ENCODE measurements at places on chromosomes 11 and 22. TPM values are rescaled to one million over a fixed set of nuclear protein-coding genes. Genes with fewer than 3 reads are reported as not detected.

DNA sequence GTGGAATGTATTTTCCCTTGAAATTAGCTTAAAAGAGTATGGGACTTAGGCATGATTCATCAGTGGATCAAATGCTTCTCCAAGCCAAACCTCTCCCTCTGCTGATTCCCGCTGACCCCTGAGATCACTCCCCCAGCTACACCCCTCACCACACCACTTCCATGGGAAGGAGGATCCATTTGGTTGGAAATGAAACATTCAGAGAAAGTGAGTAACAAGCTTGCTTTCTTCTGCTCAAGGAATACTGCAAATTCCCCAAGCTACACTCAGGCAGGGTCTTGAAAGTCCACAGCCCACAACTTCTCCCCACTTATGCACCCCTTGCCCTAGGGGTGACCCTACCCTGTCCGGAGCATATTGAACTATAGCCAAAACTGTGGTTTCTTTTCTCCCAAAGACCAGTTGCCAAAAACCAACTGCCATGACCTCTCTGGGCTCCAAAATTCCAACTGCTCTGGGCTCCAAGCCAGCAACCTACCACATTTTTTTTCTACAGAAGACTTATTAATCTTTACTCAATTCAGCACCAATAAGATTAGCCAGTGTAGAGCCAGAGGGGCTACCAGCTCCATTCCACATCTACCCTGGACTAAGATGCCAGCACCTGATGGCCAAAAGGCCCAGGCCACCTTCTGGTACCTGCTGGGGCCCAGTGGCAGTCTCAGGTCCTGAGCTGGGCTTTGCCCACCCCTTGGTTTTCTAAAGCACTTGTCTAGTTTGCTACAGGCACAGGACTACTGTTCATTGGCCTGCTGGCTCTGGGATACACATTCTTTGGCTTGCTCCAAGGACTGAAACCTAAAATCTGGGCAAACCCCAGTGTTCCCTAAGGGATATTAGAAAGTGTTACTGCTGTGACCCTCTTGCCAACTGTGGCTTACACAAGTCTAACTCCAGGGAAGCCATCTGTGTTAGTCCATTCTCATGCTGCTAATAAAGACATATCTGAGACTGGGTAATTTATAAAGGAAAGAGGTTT lies 101.1 kb downstream of the MICAL3 start:
- DNase-seq: peak; percentile 64

DNA sequence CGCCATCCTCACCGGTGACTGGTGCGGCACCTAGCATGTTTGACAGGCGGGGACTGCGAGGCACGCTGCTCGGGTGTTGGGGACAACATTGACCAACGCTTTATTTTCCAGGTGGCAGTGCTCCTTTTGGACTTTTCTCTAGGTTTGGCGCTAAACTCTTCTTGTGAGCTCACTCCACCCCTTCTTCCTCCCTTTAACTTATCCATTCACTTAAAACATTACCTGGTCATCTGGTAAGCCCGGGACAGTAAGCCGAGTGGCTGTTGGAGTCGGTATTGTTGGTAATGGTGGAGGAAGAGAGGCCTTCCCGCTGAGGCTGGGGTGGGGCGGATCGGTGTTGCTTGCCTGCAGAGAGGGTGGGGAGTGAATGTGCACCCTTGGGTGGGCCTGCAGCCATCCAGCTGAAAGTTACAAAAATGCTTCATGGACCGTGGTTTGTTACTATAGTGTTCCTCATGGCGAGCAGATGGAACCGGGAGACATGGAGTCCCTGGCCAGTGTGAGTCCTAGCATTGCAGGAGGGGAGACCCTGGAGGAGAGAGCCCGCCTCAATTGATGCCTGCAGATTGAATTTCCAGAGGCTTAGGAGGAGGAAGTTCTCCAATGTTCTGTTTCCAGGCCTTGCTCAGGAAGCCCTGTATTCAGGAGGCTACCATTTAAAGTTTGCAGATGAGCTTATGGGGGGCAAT lies 1.1 kb downstream of the NEAT1 start:
- peak; percentile 68 for DNase-seq

DNA sequence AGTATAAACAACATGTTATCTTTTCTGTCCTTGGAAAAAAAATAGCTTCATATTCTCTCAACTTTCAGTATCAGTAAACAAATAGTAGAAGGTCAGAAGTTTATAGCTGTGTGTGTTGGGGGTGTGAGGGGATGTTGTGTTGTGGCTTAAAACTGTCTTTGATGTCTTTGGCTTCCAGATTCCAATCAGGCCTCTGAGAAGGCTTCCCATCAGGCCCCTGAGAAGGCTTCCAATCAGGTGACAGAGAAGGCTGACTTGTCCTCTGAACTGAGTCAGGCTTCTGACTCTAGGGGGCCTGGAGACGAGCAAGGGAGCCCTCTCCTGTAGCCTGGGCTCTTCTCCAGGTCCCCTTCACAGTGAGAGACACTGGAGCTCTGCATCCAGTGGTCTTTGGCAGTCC lies 9.3 kb downstream of the MTFP1 start:
- DNase-seq: no peak

DNA sequence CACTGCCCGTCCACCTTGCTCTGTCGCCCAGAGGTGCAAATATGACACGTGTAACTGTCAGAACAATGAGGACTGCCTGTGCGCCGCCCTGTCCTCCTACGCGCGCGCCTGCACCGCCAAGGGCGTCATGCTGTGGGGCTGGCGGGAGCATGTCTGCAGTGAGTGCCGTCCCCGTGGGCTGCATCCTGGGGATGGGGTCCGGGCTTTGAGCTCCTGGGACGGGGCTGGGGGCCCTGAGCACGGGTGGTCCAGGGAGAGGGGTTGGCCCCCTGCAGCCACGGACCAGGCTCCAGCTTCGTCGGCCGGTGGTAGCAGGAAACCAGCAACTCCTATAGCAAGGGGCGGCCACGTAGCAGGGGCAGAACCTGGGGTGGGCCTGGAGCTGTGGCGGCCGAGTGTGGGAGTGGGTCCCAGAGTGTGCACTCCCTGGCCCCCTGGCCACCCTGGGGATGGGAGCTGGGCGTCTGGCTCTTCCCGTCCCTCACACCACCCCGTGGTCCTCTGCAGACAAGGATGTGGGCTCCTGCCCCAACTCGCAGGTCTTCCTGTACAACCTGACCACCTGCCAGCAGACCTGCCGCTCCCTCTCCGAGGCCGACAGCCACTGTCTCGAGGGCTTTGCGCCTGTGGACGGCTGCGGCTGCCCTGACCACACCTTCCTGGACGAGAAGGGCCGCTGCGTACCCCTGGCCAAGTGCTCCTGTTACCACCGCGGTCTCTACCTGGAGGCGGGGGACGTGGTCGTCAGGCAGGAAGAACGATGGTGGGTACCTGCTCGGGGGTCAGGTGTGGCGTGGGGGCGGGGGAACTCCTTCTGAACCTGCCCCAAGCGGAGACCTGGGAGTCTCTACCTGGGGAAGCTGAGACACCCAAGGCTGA lies 10.1 kb downstream of the MUC2 start:
- peak; percentile 72 for DNase-seq

DNA sequence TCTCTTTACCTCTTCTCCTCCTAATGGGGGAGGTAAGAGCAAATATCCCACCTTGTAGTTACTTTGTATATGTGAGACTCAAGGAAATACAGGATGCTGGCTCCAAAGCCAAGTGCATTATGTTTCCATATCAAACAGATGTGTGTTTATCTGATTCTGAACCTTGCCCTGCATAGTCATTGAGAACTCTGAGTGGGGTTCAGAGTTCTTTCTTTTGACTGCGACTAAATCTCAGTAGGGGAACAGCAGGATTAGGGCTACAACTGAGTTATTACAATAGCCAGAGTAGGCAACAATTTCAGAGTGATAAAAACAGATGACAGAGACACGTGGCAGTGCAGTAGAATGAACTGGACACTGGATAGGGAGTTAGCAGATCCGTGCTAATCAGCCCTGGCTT lies 34.1 kb upstream of the TLCD5 start:
- no peak for DNase-seq

DNA sequence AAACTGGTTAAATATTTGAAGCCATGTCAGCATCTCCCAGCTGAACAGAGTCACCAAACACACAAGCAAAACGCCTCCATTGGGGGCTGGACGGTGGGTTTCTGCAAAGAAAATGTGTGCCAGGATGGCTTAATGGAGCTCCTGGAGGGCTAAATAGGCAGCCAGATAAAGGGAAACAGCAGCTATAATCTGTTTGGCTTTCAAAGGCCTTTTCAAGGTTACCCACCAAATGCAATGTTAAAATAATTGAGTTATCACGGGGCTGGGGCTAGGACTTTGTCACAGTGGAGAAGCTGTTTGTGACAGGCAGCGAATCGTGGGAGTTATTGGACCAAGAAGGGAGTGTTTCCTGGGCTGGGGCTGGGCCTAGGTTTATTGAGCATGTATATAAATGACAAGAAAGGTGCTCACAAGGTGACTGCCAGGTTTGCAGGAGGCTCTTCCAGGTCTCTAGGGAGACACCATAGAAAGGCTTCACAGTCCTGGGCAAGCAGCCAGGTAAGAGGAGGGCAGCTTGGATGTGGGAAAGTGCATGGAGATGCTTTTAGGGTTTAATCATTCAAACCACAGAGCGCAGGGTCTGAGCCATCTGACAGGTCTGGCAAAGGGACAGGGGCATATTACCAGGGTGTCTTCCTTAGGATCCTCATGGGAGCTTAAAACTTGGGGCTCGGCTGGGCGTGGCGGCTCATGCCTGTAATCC lies 28.3 kb downstream of the GRIK4 start:
- no peak for DNase-seq

DNA sequence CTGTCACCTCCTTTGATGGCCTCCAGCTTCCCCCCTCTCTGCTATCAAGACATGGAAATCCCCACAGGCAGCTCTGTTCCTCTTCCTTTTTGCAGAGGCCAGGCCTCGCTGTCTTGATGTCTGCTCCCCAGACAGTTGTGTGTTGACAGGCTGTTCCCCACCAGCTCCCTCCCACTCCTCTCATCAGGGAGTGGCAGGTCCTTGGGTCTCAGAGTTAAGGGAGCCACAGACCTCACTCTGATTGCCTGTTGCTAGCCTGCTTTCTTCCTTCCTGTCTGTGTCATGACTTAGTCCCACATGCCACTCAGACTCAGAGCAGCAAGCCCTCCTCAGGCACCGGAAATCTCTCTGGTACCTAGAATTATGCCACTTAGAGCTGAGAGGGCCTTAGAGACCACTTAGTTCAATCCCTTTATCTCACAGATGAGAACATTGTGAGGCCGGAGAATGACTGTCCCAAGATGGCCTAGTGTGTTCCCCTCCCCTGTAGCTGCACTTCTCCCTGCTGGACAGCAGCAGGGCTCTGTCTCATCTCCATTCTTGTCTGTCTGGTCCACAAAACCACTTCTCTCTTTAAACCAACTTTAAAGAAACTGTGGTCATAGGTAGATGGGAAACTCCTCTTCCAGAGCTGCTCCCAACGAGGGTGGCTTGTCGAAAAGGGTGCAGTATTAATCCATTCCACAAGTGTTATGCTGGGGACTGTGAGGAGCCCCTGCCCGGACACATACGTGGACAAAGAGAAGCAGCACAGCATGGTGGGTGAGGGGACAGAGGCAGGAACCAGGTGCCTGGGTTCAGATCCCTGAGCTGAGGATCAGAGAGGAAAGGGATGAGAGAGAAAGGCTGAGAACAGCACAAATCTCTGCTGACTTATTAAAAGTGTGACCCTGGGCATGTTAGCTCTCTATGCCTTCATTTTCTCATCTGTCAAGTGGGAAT lies 4.2 kb downstream of the AMPD3 start:
- DNase-seq: no peak

DNA sequence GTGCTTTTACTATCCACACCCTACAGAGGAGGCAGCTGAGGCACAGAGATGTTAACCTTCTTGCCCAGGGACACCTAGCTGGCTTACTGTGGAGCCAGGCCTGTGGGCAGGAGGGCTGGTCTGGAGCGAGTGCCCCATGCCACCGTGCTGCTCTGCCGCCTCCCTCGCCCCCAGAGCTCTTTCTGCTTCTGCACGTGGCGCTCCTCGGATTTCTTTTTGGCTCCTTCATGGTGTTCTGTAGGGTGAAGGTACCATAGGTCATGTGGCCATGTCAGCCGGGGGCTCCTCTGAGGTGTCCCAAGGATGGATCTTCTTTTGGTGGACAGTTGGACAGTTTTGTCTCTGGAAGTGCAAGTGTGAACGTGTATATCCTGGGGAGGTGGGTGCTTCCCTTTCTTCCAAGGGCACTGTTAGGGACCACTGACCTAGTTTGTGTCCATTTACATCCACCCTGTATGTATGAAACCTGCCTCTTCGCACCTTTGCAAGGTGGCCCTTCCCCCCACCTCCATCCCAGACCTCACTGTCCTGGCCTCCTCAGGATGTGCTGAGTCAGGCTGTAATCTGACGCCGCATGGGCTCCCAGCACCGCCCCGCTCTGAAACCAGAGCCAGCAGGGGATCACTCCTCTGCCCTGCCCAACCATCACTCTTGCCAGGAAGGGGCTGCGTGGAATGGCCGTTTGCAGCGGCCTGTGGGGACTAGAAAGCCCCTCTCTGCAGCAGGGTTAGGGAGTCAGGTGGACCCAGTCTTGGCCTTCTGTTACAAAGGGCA lies 31.7 kb downstream of the POLR3H start:
- no peak for DNase-seq

- DNase-seq: no peak
Measured at GRCh38 chr11:11944444-11944843, 64.0 kb downstream of the DKK3 start.

DNA sequence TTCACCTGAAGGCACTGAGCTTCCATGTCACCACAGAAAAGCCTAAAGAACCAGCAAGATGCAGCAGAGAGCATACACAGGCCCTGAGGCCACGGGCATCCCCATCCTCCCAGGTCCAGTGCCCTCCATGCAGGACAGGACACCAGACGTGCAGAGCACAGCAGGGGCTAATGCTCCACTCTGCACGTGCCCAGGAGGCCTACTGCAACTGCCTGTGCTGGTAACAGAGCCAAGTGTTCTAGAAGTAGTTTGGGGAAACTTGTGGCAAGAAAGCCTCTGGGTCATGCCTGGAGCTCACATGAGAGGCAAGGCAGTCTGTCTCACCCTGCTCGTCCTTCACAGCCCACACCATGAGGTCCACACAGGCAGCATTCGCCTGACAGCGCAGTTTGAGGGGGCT lies 30.7 kb downstream of the SERPIND1 start:
- DNase-seq: no peak

DNA sequence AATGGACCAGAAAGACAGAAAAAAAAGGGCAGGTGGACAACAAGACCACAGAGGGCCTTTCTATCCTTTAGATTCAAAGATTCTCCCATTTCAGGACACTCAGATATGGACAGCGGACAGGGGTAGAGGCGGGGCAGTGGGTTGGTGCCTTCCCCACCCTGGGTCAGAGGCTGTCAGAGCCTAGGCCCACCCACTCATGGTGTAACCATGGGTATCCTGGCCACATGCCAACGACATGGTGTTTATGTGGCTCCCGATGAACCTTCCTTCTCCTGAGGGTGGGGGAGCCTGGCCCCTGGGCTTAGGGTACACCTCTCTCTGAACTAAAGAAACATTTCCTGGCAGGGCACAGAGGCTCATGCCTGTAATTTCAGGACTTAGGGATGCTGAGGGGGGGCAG lies 14.3 kb upstream of the P2RY2 start:
- DNase-seq: no peak

FOLR1 gene
- not detected for total RNA-seq

TRIM6 gene
- 2.1 TPM for total RNA-seq

CYP2D6 gene
- 1.0 TPM for total RNA-seq

DEFB131B gene
- not detected for total RNA-seq

DCUN1D5 gene
- 18.1 TPM for total RNA-seq

All from aorta (tissue), 5 donors.